IPS-NIHi11 (cell line): ENCODE measurements at places on chromosomes 5 and 9.

GRCh38 chr5:121019734-121020133 is 555.6 kb downstream of the PRR16 start:
- no peak for DNase-seq

- no peak for DNase-seq
Measured at GRCh38 chr5:32299059-32299677, 13.6 kb downstream of the MTMR12 start.

DNA sequence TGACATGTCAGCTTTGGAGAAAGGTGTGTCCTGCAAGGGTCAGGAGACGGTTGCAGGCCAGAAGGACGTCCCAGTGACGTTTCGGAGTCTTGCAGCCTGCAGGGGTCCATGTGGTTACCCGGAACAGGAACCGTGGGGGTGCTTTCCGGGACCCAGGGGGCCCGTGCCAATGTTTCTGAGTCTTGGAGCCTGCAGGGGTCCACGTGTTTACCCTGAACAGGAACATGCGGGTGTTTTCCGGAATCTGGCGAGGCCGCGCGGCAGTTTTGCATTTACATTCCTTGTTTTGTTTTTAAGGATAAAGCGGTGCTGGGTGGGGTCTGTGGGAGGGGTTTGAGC is 30.6 kb downstream of the NKD2 start:
- DNase-seq, result no peak

- peak; percentile 73 for DNase-seq
Measured at GRCh38 chr9:137454145-137454596, 5.0 kb downstream of the NSMF start.

- no peak for DNase-seq
Measured at GRCh38 chr5:122586351-122586750, 188.5 kb upstream of the SNX2 start.

DNA sequence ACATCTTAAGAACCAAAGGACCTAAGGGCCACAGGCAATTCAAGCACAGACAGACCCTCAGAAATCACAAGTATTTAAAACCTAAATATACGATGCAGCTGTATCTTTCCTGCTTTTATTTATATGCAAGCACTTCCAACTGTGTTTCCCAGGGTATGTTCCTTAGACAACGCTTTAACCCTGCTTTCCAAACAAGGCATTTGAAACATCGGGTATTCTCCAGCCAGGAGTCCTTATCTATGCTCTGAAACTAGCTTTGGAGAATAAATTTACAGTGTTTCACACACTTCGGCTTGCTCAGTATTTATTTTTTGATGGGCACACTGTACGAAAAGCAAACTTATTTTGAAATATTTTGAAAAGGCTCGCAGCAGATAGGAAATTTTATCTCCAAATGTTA is 13.5 kb downstream of the NR6A1 start:
- DNase-seq, result no peak
